ENCODE measurements at places on chromosomes 6 and 20.
A peak's percentile ranks its signal among the peaks of the same experiment; 100 is the strongest.

- no peak for DNase-seq
These were observed 84.7 kb downstream of the F13A1 start for GRCh38 chr6:6235786-6236185.

DNA sequence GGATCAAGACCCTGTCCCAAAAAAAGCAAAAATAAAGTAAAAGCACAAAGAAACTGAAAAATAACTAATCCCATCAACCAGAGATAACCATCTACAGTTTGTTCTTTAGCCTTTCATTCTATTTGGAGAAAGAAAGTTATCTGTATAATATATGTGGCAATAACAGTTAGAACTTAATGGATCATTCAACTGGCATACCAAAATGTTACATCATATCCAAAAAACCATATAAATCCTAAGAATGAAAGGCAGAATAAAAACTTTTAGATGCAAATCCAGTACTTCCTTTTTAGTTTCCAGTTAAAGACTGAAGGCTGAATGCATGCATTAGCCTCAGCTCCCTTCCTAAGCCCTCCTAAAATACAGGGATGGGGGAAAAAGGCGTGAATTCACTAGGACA lies 25.2 kb downstream of the ILRUN start:
- peak; percentile 31 for DNase-seq

GRCh38 chr6:110178626-110179405 lies 654 bp downstream of the WASF1 start:
- peak; percentile 79 for DNase-seq

GRCh38 chr20:16308754-16309153 lies 264.5 kb downstream of the KIF16B start:
- no peak for DNase-seq

DNA sequence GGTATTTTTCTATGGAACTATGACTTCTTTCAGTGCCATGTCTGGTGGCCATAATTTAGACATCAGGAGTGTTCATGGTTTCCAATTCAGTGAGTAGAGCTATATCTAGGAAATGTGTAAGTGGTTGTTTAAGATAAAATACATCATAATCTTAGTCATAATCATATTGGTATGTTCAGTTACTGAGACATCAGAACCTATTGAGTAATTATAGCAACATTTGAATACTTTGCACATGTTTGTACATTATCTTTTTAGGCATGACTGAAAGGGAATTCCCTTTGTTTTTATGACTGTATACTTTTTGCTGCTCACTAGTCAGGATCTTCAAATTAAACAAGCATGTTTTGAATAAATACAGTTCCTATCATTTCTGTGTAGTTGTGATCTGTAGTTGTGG lies 64.0 kb downstream of the STXBP5 start:
- peak; percentile 60 for DNase-seq

DNA sequence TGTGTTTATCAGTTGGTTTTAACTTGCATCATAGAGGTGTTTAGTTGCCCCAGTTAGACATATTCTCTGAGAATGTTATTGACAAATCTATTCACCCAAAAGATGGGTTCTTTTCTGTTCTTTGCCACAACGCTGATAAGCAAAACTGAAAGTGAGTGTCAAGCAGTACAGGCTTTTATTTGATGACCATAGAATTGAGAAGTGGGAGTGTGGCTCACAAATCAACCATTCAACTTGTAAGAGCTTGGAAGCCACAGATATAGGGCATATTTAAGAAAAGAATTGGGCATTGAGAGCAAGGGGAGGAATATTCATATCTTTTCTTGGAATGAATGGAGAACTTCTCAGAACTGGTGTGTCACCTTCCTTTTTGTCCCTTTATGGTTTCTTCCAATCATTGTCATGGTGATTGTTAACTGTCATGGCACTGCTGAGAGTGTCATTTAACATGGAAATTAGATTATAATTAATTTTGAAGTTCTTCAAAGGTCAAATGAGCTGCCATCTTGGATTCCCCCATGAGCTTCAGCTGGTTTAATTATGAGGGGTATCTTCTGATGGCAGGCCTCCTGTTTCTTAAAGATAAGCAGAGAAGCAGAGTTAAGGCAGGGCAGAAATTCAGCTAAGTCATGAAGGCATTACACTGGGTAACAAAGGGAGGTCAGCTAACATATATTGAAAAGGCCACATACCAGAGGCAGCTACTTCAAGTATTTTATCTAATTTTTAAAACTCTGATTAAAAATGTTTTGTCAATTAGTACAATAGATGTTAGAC lies 254.0 kb upstream of the HTR1E start:
- no peak for DNase-seq
